Adrenal gland (tissue), 19 donors: ENCODE measurements at places on chromosomes 2 and 18. TPM values are rescaled to one million over a fixed set of nuclear protein-coding genes. Genes with fewer than 3 reads are reported as not detected.

DNA sequence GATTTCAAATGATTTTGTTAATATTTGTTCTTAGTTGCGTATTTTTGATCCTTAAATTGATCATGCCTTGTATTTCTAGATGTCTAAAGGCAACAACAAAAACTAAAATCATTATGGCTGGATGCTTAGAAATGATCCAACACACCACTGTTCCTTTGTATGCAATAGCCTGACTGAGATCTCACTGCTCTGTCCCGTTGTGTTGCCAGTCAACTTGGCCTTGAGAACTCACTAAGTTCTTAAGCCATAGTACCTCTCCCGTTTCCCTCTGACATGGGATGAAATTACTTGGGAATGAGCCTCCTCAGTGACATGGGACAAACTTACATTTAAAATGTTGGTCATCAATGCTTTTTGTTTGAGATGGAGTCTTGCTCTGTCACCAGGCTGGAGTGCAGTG, 222.0 kb upstream of the HS6ST1 start:
- DNase-seq, result no peak

The RPRM gene
- 5.6 TPM for total RNA-seq

- DNase-seq, result no peak
Observed at GRCh38 chr2:98008415-98008814, 12.7 kb upstream of the TMEM131 start.

- DNase-seq, result no peak
Observed at GRCh38 chr2:18149660-18150246, 271.3 kb downstream of the KCNS3 start.

DNA sequence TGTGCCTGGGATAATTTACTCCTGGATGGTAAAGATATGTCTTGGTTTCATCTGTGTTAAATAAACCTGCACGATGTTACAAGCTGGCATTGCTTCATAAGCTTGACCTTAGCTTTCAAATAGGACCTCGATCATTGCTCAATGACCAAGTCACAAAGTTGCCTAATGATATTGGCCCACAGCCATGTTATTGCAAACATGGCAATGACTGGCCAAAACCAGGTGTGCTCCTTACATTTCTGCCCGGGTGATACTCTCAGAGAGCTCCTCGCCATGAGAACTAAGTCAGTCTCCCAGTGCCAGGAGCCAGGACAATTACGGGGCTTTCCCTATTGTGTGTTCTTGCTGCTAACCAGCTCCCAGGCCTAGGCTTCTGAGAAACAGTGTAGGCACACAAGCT, 72.5 kb upstream of the CYP1B1 start:
- peak; percentile 56 for DNase-seq

The MSTN gene
- total RNA-seq, result not detected

- no peak for DNase-seq
Observed at GRCh38 chr2:216426166-216426777, 14.0 kb downstream of the SMARCAL1 start.

- DNase-seq, result no peak
Observed at GRCh38 chr18:49038423-49038822, 87.7 kb upstream of the SMAD7 start.

The DNAJC5G gene
- total RNA-seq, result 0.39 TPM

The CTLA4 gene
- total RNA-seq, result not detected
